Stimulated activated CD4-positive, alpha-beta T cell treated with anti-CD3 and anti-CD28 coated beads, Interleukin-15, amount 100 ng/mL, for 1 hour (primary cell): ENCODE measurements at places on chromosomes 13 and 19.

DNA sequence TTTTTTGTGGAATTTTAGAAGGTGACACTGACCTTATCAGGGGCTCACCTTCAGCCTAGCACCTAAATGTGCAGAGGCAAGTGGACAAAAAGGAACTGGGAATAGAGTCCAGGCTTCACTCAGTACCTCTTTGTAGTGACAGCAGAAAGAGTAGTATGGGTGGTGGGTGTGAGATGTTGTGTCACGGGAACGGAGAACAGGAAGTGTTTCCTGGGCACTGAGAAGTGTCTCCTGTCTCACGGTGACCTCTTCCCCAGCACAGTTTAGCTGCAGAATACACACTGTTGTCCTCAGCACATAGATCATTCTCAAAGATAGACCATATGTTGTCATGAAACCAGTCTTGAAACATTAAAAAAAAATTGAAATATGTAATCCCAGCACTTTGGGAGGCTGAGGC is 17.5 kb upstream of the LGALS14 start:
- DNase-seq = no peak

- no peak for DNase-seq
Measured at GRCh38 chr19:14166999-14167575, 30.7 kb upstream of the ASF1B start.

DNA sequence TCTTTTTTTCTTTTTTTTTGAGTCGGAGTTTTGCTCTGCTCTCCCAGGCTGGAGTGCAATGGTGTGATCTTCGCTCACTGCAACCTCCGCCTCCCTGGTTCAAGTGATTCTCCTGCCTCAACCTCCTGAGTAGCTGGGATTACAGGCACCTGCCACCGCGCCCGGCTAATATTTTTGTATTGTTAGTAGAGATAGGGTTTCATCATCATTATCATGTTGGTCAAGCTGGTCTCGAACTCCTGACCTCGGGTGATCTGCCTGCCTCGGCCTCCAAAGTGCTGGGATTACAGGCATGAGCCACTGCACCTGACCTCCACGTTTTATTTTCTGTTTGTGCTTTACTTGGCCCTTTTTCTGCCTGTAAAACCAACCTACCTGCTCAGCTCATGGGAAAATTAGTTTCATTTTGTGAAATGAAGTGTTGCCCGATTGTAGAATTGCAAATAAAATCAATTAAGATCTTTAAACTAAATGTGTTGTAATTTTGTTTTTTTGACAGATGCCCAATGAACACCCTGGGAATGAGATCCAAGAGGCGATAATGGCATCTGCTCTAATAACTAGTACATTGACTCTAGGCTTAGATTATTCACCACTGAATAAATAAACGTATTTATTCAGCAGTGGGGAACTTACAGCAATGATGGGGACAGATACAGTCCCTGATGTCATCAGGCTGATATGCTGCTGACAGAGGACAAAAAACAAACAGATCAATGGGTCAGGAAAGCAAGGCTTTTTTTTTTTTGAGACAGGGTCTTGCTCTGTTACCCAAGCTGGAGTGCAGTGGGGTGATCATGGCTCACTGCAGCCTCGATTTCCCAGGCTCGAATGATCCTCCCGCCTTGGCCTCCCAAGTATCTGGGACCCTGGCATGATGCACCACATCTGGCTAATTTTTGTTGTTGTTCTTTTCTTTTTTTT is 2.2 kb upstream of the RAB11B start:
- no peak for DNase-seq

DNA sequence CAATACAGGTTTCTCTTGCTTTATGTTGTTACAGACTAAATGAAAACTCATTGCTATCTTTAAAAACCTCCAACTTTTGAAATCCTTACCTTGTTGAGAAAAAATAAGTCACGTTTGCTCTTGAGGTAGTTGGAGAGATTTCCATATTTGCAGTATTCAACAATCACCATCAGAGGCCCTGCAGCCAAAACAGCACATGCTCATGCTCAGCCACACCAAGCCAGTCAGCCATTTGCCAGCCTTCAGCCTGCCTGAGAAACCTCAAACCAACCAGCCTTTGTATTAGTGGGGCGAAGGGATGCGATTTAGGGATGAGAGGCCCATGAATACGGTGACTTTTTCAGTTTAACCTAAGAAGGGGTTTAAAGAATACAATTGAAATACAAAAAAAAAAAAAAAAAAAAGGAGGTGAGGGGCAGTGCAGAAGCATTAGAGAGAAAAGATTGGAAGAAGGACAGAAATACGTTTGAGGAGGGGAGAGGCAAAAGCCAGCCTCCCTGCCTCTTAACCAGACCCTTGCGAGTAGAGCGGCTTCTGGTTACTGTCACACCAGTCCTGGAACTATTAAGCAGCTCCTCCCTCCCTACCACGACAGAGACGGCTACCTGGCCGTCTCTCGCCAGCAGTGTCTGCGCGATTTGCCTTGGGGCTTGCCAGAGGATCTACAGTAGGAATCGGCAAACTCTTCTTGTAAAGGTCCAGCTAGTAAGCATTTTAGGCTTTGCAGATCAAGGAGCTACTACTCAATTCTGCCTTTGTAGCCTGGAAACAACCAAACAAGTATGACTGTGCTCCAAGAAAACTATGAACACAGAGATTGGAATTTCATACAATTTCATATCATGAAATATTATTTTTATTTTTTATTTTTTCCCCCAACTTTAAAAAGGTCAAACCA is 167.3 kb downstream of the FLT1 start:
- no peak for DNase-seq

DNA sequence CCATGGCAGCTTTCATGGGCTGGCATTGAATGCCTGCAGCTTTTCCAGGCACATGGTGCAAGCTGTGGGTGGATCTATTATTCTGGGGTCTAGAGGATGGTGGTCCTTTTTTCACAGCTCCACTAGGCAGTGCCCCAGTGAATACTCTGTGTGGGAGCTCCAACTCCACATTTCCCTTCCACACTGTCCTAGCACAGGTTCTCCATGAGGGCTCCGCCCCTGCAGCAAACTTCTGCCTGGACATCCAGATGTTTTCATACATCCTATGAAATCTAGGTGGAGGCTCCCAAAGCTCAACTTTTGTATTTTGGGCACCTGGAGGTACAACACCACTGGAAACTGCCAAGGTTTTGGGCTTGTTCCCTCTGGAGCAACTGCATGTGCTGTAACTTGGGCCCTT is 450.6 kb downstream of the LMO7 start:
- DNase-seq = no peak

GRCh38 chr19:291561-292280 is 518 bp upstream of the PLPP2 start:
- no peak for DNase-seq

- no peak for DNase-seq
Measured at GRCh38 chr13:50161052-50161451, 145.8 kb downstream of the KCNRG start.

DNA sequence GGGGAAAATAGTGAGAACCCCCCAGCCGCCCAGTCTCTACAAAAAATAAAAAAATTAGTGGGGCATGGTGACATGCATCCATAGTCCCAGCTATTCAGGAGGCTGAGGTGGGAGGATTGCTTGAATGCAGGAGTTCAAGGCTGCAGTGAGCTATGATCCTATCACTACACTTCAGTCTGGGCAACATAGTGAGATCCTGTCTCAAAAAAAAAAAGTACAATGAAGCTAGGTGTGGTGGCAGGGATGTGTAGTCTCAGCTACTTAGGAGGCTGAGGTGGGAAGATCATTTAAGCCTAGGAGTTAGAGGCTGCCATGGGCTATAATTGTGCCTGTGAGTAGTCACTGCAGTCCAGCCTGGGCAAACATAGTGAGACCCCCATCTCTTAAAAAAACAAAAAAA is 8.9 kb downstream of the PCCA start:
- DNase-seq = no peak

DNA sequence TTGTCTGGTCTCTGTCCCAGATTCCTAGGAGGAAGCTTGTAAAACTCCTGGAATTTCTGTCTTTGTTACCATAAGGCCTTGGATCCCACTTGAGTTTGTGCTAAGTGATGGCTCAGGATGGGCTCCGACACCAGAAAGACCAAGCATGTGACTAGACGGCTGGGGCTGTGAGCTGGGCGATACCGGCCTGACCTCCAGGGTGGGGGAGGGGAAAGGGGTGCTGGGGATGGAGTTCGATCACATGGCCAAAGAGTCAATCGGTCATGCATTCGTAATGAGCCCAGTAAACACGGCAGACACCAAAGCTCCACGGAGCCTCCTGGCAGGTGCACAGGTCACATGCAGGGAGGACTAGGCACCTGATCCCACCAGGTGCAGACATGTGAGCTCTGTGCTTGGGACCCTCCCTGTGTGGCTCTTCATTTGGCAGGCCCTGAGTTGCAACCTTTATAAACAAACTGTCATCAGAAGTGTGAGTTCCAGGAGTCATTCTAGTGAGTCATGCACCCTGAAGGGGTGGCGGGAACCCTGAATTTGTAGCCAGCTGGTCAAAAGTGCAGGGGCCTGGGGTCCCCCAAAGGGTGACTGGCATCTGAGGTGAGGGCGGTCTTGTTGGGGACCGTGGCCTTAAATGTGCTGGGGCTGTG is 27.1 kb downstream of the ELAVL1 start:
- DNase-seq = no peak

- no peak for DNase-seq
Measured at GRCh38 chr19:49951806-49952478, 9.0 kb downstream of the SIGLEC11 start.

- DNase-seq = no peak
Measured at GRCh38 chr19:58509731-58510083, 2.1 kb downstream of the SLC27A5 start.

DNA sequence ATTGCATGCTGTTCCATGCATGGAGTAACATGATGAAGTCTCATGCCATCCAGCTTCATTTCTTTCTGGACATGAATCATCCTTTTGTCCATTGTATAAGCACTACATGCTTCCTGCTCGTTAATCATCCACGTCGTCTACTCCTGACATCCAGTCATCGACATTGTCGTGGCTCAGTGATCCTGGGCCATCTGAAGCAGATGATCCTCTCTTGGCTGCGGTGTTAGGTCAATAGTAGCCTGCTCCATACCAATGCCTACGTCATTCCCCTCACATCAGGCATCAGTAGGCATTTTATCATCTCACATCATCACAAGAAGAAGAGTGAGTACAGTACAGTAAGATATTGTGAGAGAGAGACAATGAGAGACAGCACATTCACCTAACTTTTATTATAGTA is 7.9 kb upstream of the MYO16 start:
- DNase-seq = no peak

DNA sequence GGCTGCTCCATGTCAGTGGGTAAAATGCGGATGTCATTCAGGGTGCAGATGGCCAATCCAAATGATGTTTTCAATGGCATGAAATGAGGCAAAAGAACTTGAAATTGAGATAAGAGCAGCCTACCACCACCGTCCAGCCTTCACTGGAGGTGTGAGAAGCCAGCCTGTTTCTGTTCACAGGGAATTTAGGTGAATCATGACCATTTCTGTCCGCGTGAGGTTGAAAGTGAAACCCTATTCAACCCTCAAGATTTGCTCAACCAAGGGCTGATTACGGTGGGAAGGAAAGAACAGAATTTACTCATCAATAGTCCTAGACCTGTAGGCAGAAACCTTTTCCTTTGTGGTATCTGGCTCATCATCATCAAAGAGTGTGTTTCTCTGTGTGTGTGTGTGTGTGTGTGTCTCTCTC is 370.7 kb downstream of the COG6 start:
- peak; percentile 9 for DNase-seq

GRCh38 chr19:1080360-1081161 is 13.6 kb downstream of the ARHGAP45 start:
- no peak for DNase-seq

GRCh38 chr13:76336889-76337844 is 549.0 kb downstream of the KCTD12 start:
- no peak for DNase-seq

DNA sequence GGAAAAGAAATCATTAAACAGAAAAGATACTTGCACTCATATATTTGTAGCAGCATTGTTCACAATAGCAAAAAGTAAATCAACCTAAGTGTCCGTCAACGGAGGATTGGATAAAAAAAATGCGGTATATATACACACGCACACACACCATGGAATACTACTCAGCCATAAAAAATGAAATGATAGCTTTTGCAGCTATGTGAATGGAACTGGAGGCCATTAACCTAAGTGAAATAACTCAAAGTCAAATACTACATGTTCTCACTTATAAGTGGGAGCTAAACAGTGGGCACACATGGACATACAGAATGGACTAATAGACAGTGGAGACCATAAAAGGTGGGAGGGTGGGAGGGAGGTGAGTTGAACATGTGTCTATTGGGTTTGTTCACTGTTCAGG is 18.4 kb downstream of the WBP4 start:
- DNase-seq = no peak

DNA sequence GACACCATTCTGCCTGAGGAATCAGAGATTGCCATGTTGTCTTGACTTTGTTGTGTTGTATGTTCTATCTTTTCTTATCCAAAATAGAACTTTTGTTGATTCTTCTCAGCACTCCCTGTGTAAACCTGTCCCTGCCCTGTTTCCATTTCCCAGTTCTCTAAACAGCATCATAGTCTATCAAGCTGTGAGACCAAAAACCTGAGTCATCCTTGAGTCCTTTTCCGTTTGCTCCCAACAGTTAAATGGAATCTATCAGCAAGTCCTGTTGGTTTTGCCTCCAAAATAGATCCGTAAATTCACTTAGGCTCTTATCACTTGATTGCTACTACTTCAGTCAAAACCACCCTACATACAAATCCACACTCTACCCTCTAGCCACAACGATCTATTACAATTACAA is 667.1 kb downstream of the PCDH9 start:
- DNase-seq = no peak

DNA sequence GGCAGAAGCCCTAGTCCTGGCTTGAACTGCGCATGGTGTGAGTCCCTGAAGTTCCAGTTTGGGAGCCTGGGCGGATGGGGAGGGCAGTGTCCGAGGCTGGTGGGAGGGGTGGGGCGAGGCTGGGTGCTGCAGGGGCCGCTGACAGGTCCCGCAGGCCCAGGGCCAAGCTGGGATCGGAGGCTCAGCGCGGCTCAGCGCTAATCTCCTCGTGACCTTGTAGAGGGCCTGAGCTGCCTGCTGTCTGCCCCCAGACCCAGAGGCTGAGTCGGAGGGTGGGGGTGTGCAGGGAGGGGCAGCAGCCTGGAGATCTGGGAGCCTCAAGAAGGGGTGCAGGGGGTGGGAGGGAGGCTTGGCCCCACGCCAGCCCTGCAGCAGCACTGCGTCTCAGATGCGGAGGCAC is 3.0 kb downstream of the ATP1A3 start:
- no peak for DNase-seq

DNA sequence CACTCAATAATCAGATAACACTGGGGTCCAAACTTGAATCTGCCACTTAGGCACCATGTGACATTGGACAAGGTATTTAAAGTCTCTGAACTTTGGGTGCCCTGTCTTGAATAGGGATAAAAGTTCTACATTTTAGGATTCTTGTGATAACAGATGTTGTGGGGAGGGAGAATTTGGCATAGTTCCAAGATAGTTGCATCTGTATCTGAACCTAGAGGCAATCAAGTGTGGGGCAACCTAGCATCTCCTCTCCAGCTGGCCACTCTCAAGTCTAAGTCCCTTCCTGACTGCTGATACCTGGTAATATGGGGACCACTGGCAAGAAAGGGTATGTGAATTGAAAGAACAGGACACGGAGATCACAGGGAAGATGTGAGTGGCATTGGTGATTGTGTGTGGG is 256.1 kb downstream of the FOXO1 start:
- no peak for DNase-seq

- DNase-seq = no peak
Measured at GRCh38 chr19:4635754-4636116, 3.6 kb upstream of the TNFAIP8L1 start.

- no peak for DNase-seq
Measured at GRCh38 chr13:98105929-98106336, 37.0 kb upstream of the FARP1 start.

GRCh38 chr19:19064811-19065745 is 1.3 kb downstream of the SLC25A42 start:
- no peak for DNase-seq
